ENCODE measurements at places on chromosomes 12 and 14.

DNA sequence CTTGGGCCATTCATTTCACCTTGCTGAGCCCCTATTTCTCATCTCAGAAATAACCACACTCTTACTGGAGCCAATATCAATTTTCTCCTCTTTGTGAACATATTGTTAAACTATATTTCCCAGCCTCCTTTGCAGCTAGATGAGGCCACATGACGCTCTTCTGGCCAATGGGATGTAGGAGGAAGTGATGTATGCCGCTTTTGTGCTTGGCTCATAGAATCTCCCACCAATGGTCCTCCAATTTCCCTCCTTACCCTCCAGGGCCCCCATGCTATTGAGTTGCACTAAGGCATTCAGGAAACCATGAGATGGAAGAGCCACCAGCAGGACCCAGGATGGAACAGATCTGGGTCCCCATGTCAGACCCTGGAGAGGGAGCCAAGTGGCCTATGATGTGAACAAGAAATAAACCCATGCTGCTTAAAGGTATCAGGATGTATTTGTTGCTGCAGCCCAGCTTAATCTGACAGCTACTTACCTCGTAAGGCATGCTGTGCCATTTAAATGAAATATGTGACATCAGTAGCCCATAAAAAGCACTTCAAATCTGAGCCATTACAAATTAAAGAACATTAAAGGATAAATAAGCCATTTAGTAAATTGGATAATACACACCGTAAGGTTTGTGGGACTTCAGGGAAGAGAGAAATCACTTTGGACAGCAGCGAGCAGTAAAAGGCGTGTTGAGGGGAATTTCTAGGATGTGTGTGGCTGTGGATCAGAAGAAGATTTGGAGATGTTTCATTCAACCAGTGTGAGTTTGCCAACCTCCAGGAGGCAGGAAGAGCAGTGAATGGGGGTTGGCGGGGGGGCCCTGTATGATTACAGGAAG is 24.4 kb upstream of the BDKRB2 start:
- no peak for DNase-seq

GRCh38 chr12:132125736-132126135 is 18.4 kb downstream of the DDX51 start:
- no peak for DNase-seq

- DNase-seq, result no peak
Observed at GRCh38 chr14:52835122-52835903, 43.9 kb upstream of the GNPNAT1 start.

GRCh38 chr12:14403711-14404196 is 38.3 kb downstream of the ATF7IP start:
- DNase-seq, result peak; percentile 31

GRCh38 chr12:112005419-112006395 is 7.3 kb downstream of the TMEM116 start:
- no peak for DNase-seq

- DNase-seq, result no peak
Observed at GRCh38 chr12:2504577-2504976, 290.2 kb upstream of the FKBP4 start.

DNA sequence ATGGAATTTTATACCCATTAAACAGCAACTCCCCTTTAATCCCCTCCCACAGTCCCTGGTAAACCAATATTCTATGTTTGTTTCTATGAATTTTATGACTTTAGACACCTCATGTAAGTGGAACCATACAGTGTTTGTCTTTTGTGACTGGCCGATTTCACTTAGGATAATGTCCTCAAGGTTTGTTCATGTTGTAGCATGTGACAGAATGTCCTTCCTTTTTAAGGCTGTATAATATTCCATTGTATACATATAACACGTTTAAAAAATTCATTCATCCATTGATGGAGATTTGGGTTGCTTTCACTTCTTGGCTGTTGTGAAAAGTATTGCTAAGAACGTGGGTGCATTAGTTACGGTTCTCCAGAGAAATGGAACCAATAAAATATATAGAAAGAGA is 40.2 kb downstream of the ARF6 start:
- no peak for DNase-seq

GRCh38 chr14:91305650-91306431 is 61.3 kb upstream of the GPR68 start:
- DNase-seq, result no peak

DNA sequence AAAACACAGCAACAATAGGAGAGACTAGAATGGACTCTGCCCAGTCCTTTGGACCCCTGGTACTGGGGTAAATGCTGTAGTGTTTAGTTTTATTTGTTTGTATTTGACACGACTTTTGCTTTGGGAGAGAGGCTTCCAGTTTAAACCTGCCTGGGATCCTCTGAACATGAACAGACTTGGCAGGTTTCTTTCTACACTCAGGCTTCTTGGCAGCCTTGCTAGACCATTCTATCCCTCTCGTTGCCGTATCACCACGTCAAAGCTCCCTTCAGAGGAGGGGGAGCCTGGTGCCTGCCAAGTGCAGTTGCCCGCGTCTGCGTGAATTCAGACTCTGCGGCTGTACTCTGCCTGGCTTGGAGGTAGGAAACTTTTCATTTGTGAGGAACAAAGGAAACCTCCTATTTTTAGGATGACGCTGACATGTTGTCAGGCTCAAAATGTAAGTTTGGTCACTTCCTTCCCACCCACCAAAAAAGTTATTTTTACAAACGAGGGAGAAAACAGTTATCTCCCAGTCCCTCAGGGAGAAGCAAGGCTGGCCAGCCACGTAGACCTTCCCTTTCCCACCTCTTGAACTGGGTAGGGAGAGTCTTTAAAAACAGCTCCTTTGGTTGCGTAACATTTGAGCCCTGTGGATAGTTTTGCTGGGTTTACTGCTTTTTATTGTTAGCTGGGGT is 25.9 kb downstream of the CD9 start:
- DNase-seq, result no peak

DNA sequence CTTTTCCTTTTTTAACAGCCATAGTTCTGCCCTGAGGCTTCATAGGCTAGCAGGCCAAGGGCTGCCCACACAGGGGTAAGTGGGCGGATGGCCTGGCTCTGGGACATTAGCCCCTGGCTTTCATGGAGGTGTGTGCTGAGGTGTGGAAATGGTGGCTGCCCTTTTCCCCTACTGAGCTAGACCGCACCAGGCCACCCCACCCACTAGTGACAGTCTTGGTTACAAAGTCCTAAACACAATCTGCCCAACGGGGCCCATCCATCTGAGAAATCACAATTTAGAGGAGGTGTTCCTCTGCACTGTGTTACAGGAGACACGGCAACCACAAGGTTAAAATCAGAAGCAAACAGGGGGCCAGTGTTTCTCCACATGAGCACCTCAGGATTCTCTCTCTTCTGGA is 35.6 kb downstream of the APPL2 start:
- DNase-seq, result no peak

GRCh38 chr14:92866901-92867865 is 55.8 kb upstream of the CHGA start:
- no peak for DNase-seq

- DNase-seq, result no peak
Observed at GRCh38 chr12:70467918-70468733, 102.0 kb downstream of the KCNMB4 start.

- no peak for DNase-seq
Observed at GRCh38 chr14:36315159-36315853, 5.1 kb downstream of the MBIP start.

GRCh38 chr12:76451528-76451927 is 103.3 kb upstream of the BBS10 start:
- no peak for DNase-seq

DNA sequence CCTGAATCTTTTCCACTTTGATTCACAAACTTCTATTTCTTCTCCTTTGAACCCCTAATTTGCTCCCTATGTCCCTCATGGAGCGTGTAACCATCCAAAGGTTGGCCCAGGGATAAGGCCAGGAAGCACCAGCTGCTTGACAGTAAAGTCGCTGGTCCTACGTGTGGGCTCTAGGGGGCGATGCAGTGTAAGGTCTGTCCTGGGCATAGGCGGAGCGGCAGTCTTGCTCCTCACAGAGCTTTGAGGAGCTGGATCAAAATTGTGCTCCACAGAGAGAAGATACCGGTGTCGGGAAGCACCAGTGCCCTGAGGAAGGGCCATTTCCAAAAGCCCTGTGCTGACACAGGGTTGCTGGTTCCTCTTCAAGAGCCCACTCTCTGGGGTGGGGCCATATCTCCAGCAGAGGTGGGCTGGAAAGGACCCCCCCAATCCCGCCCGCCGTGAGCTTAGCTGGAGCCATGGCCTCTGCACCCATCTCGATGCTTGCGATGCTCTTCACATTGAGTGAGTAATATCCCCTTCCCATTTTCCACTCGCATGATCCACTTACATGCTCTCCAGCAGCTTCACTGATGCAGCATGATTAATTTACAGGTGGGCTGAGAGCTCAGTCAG is 49.9 kb upstream of the OR4E1 start:
- no peak for DNase-seq

- DNase-seq, result no peak
Observed at GRCh38 chr12:48903363-48903981, 21.8 kb downstream of the FKBP11 start.

GRCh38 chr12:8629486-8630033 is 16.9 kb upstream of the AICDA start:
- no peak for DNase-seq

DNA sequence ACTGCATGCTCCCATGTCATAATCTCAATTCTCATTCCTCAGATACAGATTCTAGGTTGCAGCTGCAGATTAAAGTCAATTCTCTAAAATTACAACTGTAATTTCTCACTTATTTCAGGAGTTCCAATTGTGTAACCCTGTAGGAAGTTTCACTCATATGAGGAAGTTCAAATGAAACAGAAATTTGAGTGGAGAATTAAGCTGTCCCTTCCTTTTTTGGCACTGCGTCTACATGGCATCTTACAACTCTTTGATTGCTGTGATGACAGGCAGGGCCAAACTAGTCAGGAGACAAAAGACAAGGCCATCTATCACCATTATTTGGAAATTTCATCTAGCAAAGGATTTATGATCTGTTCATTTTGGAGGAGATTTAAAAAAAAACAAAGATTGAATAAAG is 13.3 kb upstream of the GRIP1 start:
- no peak for DNase-seq

DNA sequence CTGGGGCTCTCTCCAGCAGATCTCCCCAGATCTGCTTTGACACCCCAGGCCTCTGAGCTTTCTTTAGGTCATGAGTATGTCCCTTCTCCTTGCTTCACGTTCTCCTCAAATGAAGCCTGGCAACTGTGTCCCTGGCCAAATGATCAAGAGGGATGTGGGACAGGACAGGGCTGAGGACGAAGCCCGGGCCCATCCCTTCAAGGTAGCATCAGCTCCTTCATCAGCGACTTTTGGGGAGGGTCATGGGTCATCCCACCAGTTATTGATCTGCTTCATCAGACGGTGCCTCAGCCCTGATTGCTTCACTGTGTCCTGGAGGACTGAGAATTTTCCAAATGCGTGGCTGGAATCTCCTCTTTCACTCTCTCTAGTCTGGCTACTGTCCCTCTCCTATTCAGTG is 32.3 kb downstream of the ACADS start:
- no peak for DNase-seq

GRCh38 chr12:47885566-47885965 is 19.2 kb downstream of the VDR start:
- no peak for DNase-seq

DNA sequence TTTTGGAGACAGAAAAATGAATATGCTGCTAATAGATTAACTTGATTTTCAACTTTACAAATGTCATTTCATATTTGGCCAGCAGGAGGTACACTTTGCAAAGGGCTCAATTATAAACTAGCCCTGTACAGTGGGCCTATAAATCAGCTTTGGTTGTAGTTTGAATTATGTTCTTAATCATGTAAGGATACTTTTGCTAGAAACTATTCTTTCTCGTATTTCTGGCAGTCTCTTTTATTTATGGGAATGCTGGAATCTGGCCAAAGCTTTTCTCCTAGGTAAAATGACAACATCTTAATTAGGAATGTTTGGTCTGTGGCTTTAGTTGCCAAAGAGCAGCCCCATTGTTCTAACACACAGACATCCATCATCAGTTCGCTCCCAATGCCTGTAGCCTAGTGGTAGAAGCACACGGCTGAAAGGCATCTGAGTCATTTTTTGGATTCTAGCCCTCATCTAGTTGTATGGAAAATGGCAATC is 1322.3 kb upstream of the SEL1L start:
- peak; percentile 62 for DNase-seq

DNA sequence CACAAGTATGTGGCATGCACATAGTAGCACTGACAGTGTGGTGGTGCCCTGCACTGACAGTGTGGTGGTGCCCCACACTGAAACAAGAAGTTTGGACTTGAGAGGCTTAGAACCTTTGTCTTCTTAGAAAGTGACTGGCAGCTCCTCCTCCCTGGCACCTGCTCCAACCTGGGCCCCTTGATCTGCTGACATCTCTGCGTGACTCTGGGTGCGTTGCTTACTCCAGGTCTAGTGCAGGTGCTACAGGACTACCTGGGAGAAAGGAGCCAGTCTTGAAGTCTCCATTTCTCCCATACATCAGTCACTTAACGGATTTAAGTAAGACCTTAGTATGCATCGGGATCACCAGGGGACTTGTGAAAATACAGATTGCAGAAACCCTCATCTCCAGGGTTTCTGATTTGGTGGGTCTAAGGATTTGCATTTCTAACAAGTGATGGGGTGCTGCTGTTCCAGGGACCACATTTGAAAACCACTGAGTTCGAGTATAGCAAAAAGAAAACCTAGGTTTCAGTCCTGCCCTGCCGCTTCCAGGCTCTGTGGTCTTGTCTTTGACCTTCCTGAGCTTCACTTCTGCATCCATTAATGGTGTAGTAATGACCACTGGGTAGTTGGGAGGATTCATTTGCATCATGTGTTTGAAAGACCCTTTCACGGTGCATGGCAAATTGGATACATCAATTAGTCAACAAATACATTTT is 15.7 kb downstream of the NINJ2 start:
- DNase-seq, result no peak

DNA sequence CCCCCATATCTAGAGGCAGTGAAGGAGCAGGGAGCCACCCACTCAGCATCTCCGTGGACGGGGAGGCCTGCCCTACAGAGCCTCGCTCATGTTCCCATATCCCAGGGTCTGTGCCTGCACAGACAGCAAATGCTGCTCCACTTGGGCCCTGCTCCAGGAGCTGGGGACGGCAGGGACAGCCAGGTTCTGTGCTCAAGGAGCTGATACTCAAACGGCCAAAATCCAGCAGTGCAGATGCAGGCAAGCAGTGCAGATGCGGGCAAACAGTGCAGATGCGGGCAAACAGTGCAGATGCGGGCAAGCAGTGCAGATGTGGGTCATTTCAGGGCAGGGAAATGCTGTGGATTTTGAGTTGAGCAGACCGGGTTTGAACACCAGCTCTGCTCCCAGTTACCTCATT is 6.2 kb upstream of the SERPINA12 start:
- DNase-seq, result no peak

- DNase-seq, result no peak
Observed at GRCh38 chr12:50788561-50788960, 24.7 kb downstream of the ATF1 start.

All from kidney epithelial cell (primary cell).